Sigmoid colon (tissue), 7 donors: ENCODE measurements at places on chromosomes 7 and 10.

DNA sequence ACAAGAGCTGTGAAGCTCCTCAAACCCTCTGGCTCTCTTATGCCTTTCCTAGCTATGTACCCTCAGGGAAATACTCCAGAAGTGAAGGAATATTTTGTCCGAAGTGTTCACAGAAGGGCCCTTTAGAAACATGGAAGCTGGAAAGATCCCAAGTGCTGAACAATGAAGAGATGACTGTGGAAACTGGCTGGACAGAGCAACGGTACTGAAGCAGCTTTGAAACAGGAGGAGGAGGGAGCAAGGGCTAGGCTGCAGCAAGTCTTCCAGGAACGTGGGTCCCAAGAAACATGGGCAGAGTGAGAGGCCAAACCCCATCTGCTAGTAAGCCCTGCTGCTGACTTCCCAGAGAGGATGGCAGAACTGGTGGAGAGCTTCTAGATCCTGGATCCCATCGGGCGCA is 3.0 kb upstream of the PSAP start:
- DNase-seq: no peak

DNA sequence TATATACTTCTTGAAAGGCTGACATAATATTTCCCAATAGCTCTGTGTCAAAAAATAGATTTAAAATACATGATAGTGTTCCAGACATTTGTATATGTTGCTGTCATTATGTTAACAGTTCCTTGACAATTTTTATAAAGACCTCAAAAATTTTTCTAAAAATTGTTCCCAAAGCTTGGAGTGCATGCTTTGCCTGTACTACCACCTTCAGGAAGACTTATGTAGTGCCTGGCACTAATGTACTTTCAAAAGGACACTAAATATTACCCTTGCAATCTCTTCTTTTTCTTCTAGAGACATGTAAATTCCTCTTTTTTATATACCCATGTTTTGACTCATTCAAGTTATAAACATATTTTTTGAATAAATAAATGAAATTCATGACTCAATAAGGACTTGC is 48.0 kb upstream of the SP8 start:
- DNase-seq: no peak

DNA sequence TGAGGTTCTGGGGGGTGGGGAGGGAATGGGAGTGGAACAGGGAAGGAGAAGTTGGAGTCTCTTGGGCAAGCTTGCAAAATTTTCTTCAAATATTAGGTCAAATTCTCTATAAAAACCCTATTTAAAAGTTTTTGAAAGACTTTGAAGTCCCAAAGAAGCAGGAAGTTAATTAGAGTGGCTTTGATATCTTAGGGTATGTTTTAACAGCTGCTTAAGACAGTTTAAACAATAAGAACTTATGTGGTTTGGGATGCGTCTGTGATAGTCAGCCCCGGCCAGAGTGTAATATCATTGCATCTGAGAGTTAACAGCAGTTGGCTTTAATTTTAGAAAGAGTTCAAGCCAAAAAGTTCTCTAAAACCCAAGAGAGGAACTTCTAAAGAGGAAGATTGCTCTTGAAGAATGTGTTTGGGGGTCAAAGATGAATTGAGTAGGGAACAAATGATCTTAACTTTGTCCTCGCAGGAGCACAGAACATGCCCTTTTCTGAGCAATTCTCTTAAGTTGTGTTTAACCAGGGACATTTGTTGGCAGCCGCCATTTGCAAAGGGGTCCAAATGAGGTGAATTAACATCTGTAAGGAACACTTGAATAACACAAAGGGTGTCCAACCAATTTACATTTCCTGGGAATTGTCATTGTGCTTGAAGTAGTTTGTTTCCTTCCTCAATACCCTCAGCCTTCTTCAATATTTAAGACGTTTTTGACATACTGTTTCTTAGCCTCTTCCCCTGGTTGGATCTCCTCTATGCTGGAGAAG is 182.4 kb downstream of the PTEN start:
- DNase-seq: no peak

- no peak for DNase-seq
Measured at GRCh38 chr10:86306628-86307278, 59.8 kb downstream of the GRID1 start.

- DNase-seq: no peak
Measured at GRCh38 chr7:89264126-89264525, 468.6 kb upstream of the TEX47 start.

GRCh38 chr7:30787486-30787885 is 16.3 kb downstream of the MINDY4 start:
- DNase-seq: no peak

DNA sequence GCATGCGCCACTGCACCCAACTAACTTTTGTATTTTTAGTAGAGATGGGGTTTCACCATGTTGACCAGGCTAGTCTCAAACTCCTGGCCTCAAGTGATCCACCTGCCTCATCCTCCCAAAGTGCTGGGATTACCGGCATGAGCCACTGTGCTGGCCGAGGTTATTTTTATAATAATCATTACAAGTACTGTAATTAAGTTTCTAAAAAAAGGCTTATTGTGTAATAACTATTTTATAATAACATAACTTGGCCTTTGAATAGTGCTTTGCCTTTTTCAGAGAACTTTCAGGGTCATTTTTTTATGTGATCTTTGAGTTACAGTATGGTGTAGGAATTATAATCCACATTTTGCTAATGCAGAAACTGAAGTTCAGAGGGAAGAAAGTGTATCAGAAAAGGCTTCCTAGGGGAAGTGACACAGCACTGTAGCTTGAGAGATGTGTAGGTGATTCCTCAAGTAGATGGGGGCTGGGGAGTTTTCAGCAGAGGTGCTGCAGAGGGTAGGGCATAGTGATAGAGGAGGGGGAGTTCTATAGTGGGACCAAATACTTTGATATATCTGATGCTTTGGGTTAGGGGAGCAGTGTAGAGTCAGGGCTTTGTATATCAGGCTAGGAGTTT is 9.2 kb upstream of the SYPL1 start:
- DNase-seq: no peak

- no peak for DNase-seq
Measured at GRCh38 chr7:138449580-138449979, 10.5 kb upstream of the TRIM24 start.

GRCh38 chr10:77197544-77197943 is 440.1 kb downstream of the KCNMA1 start:
- no peak for DNase-seq

- no peak for DNase-seq
Measured at GRCh38 chr10:21300551-21300950, 224.9 kb downstream of the SKIDA1 start.

DNA sequence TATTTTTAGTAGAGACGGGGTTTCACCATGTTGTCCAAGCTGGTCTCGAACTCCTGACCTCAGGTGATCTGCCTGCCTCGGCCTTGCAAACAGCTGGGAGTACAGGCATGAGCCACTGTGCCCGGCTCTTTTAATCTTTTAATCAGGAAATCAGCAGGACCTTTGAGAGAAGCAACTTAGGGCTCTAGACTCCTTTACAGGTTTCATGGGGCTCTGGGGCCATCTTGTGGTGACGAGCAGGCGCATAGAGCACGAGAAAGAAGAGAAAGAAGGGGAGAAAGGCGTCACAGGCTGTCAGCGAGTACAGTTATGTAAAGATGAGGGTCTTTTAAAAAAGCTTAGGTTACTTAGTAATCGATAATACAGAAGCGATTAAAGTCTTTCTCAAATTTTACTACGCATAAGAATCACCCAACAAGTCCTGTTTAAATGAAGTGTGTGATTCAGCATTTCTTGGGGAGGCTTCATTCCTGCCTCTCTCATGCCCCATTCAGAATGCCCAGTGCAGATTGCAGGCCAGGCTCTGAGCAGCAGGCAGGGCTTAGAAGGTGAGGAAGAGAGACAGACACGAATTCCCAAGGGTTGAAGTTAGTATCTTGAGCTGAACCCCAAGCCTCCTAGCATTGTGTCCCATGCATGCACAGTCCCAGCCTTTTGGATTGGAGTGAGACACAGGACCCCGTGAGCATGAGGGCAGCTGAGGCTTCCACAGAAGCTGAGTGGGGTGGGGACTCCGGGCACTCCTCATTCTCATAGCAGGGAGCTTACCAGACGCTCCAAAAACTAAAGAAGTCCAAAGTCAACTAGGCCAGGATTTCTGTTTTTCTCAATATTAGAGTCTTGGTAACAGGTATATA is 23.6 kb upstream of the PFKP start:
- DNase-seq: peak; percentile 77
